ENCODE measurements at places on chromosomes 7 and 10.
A peak's percentile ranks its signal among the peaks of the same experiment; 100 is the strongest.

DNA sequence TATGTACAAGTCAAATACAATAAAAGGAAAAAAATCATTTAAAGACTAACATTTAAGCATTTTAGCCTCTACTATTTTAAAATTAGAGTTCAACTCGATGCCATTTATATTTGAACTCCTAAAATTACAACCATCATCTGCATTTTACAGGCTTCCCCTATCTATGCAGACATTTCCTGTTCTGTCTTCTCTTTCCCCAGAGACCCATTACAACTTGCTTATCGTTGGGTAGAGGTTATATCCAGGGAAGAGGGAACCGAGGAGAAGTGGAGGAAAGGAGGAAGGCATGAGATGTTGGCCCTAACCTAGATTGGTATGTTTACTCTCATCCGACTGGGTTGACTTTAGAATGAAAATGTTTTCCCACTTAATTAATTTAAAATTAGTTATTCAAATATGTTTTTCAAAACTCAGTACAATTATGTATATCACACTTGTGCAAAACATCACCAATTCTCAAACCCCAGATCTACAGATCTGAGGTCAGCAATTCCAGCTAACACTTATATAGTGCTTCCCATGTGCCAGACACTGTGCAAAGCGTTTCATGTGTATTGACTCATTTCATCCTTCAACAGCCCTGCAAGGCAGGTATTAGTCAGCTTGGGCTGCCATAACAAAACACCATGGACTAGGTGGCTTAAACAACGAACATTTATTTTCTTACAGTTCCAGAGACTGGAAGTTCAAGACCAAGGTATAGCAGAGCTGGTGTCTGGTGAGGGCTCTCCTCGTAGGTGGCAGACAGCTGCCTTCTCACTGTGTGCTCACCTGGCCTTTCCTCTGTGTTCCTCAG is 27.3 kb upstream of the HERPUD2 start:
- peak; percentile 91 for DNase-seq

DNA sequence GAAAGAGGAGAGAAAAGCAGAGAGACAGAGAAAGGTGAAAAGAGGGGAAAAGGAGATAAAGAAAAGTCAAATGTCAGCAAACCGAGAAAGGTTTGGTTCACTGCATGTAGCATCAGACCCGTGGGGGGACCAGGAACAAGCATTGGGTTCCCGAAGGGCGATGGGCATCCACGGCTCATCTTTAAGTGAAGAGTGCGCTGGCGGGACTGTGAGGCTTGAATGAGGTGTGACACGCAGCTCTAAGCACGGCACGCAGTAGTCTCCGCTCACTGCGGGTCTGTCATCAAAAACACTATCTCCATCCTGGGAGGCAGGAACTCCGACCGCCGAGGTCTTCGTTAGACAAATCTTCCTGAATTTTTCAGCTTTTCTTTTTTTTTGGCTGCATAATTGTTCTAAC is 173.4 kb upstream of the PFKP start:
- DNase-seq: no peak

- DNase-seq: no peak
Observed at GRCh38 chr7:11753433-11753832, 78.6 kb downstream of the THSD7A start.

GRCh38 chr10:35274498-35275060 is 61.7 kb upstream of the CCNY start:
- DNase-seq: no peak

DNA sequence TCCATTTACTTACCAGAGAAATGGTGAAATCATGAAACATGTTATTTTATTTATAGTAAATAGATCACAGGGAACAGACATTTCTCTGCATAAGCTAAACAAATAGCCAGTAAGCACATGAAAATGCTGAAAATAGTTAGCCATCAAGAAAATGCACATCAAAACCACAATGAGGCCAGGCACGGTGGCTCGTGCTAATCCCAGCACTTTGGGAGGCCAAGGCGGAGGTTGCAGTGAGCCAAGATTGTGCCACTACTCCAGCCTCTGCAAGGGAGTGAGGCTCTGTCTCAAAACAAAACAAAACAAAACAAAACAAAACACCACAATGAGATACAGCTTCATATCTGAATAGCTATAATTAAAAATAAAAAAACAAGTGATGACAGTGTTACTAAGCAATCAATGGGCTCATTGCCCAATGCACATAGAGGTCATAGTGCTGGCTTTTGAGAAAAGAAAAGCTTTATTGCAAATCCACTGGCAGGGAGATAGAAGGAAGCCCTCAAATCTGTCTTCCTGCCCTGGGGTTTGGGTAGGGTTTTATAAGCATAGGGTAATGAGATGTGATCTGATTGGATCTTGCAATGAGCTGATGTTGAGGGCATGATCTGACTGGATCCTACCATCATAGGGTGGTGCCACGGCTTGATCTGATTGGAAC is 16.2 kb downstream of the CSTF2T start:
- DNase-seq: no peak

All from activated CD4-positive, alpha-beta T cell treated with anti-CD3 and anti-CD28 coated beads, Interleukin-2, Interleukin-6, amounts not matched to agents 100 ng/mL and 50 ng/mL, durations not matched to agents 16 hours and 8 hours (primary cell).